NCI-H1417 treated with DMSO at 0.1 percent for 48 hours (cell line): ENCODE measurements at places on chromosomes 12 and 14.

DNA sequence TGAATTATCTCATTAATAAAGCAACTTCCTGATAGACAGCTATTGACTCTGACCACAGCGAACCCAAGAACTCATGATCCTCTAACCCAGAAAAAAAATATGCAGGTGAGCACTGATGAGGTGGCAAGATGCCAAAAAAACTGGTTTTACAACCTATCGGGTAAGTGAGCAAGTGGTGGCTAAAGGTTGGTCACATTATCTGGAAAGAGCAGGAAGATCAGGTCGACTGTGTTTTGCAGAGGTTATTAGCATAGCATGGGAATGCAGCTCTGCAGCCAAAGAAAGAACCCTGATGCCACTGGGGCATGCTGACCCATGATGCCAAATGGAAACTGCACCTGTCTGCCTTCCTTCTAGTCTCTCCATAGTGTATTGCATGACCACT is 23.5 kb downstream of the BHLHE41 start:
- DNase-seq = peak; percentile 74

DNA sequence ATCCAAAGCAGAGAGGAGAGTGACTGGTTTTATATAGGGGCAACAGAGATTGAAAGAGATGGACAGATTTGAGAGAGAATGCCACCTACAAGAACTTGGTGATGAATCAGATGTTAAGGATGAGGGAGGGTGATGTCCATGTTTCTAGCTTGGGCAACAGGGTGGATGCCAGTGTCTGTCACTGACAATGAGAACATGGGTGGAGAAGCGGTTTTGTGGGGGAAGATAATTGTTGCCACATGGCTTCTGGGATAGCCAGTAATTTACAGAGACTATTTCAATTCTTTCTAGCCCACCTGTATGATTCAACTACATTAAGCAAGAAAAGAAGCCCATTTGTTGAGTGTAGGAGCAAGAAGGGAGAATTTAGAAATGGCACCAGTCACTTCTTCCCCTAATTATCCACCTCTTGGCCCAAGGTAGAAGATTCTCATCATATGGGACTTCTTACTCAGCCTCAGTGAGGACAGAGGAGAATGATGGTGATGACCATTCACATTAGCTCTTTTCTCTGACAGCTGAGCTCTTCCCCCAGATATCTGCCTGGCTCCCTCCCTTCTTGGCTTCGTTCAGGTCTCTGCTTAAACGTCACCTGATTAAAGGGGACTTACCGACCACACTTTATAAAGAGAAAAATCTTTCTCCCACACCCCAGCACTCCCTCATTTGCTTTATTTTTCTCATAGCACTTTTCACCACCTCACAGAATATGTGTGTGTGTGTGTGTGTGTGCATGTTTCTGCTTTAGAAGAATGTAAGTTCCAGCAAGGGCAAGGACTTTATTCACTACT is 117.8 kb downstream of the DUSP6 start:
- DNase-seq = no peak

GRCh38 chr14:43410631-43411030 is 1096.5 kb downstream of the FSCB start:
- DNase-seq = no peak

DNA sequence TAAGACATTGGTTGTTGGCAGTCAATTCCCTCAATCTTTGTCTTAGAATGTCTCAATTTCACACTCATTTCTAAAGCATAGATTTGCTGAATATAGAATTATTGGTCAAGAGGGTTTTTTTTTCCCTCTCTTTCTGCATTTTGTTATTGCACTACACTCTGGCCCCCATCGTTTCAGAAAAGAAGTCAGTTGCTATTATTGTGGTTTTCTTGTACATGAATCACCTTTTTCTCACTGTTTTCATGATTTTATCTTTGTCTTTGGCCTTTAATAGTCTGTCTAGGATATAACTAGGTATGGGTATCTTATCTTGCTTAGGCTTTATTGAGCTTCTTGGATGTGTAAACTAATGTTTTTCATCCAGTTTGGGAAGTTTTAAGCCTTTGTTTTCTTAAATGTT is 194.3 kb upstream of the DAAM1 start:
- DNase-seq = no peak

DNA sequence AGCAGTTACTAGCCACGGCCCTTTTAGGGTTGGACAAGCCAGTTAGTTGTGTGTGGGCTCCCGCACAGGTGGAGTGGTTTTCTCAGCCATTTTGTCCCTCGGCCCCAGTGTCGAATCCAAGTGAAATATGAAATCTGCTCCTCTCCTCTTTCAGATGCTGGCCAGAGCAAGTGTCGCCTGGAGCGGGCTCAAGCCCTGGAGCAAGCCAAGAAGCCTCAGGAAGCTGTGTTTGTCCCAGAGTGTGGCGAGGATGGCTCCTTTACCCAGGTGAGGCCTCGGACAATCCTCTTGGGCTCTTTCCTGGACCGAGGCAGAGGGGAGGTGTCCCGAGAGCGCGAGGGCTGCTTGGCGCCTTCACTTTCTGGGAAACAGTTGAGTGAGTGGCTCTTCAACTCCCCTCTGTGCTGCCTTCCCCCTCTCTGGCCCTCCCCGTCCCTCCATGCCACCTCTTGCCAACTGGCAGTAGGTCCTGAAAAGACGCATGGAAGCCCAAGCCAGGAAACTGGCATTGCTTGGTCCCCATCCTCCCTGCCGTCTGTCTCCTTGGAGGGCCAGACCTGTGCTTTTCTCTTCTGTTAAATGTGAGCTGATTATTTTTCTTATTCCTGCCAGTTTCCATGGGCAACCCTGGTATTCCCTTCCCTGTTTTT is 74.2 kb downstream of the SMOC1 start:
- DNase-seq = no peak

GRCh38 chr12:127083008-127083949 is 1183.7 kb upstream of the TMEM132C start:
- peak; percentile 74 for DNase-seq

DNA sequence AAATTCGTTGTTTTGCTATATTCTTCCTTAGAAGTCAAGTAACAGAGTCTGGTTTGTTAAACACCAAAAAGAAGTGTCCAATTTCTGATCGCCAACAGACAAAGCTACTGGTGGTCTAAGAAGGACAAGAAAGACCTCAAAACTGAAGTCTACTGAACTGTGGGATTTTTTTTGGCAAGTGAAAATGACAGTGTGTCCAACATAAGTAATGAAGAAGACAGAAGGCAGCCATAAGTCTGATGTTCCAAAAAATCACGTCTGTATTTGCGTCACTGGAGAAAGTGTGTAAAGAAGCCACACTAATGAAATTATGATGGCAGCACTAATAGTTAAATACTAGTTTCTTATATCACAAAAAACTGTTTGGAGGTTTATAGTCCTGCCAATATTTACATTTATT is 32.6 kb downstream of the WASHC3 start:
- DNase-seq = no peak

DNA sequence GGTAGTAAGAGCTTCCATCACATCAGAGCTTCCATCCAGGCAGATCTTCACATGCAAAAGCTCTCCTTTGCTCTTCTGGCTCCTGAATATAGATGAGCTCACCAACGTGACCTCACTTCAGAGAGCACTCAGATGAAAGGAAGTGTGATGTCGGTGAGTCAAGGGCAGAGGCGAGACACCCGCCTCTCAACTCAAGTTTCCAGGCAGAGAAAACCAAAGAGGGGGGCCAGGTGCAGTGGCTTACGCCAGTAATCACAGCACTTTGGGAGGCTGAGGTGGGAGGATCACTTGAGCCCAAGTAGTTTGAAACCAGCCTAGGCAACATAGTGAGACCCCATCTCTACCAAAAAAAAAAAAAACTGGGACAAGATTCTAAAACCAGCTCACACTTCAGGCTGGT is 126.9 kb downstream of the DUSP6 start:
- DNase-seq = no peak

GRCh38 chr14:91333650-91334039 is 84.0 kb downstream of the CCDC88C start:
- no peak for DNase-seq

DNA sequence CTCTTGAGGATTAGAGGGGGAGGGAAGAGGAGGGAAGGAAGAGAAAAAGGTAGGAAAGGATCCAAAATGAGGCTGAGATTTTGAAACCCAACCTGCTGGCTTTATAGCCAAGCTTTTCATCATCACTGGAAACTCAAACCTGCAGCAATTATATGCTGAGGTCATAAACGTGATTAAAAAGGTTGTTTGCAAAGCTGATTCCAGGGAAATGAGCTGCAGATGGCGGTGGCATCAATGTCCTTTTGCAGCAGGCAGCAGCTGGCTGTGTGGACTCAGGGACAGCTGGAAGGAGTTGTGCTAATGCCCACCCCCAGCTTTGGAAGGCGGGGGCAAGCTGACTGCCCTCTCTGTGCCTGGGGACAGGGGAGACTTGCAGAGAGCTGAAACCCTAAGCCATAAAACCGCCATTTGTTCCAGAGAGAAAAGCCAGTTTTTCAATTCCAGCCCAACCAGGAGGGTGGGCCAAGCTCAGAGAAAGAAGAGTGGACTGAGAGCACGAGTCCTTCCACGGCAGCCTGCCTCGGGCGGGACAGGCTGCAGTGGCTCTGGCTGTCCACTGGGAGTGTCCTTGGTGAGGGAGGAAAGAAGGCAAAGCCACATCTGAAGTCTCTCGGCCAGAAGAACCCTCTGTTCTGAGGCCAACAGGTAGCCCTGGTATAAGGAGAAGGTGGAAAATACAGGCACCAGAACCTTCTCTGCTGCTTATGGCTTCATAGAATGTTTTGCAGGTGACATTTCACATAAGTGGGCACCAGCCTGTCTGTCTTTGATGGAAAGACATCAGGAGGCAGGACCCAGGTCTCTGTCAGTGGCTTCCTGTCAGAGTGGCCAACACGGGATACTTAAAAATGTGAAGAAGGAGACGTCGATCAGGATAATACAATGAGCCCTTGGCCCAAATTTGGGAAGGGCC is 90.7 kb downstream of the SINHCAF start:
- DNase-seq = peak; percentile 74

DNA sequence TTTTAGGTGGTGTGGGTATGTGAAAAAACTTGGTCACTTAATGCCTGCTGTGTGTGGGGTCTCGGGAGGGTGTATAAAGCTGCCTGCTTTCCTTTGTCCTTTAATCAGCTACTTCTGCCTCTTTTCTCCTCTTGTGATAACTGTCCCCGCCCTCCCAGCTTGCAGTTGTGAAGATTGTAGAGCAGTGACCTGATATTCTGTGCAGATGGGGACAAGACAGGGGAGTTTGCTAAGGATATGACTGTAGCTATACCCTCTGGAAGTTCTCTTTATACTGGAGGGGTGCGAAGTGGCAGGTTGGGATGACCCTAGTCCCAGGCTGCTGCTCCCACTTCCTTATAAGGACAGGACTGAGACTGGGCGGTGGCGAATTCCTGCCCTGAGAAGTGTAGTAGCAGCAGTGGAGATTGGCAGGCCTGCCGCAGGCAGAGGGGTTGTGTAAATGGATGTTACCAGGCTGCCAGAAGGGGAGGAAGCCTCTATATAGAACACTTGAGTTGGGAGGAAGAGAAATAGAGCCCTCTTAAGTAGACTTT is 835 bp downstream of the MYL6 start:
- DNase-seq = no peak

DNA sequence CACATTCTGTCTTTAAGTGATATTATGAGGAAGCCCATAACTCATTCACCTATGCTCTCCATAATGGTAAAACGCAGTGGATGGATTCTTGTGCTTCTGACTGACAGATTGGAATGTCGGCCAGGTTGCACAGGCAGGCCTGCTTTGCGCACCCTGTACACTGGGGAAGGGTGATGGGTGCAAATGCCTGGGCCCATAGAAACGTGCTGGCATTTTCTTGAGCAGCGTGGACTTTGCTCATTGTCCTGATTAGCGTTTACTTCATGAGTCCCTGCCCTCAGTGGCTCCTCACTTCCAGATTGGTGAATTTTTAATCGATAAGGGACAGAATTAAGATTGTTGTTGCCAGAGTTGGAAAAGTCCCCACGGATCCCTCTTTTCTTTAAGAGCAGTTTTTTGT is 80.9 kb upstream of the TRAF3 start:
- no peak for DNase-seq

DNA sequence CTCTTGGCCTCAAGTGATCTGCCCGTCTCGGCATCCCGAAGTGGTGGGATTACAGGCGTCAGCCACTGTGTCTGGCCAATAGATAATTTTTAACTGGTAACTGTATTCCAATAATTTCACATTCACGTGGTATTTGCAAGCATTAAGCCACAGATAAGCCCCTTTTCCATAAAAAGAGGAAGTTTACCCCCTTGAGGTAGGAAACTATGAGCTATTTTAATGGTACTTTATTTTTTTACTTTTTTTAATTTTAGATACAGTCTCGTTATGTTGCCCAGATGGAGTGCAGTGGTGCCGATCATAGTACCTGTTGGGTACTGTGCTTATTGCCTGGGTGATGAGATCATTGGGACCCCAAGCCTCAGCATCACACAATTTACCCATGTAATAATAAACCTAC is 42.9 kb upstream of the AP4S1 start:
- no peak for DNase-seq

DNA sequence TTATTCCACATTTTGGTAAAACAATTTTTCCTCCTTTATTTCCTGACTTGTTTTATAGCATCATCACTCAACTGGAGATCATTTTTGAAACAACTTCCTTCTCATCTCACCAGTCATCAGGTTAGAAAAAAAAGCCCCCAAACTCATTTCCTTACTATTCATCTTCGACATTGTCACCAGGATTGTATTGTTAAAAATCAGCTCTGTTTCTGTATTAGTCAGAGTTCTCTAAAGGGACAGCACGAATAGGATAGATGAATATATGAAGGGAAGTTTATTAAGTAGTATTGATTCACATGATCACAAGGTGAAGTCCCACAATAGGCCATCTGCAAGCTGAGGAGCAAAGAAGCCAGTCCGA is 392.6 kb downstream of the FUT8 start:
- DNase-seq = no peak

DNA sequence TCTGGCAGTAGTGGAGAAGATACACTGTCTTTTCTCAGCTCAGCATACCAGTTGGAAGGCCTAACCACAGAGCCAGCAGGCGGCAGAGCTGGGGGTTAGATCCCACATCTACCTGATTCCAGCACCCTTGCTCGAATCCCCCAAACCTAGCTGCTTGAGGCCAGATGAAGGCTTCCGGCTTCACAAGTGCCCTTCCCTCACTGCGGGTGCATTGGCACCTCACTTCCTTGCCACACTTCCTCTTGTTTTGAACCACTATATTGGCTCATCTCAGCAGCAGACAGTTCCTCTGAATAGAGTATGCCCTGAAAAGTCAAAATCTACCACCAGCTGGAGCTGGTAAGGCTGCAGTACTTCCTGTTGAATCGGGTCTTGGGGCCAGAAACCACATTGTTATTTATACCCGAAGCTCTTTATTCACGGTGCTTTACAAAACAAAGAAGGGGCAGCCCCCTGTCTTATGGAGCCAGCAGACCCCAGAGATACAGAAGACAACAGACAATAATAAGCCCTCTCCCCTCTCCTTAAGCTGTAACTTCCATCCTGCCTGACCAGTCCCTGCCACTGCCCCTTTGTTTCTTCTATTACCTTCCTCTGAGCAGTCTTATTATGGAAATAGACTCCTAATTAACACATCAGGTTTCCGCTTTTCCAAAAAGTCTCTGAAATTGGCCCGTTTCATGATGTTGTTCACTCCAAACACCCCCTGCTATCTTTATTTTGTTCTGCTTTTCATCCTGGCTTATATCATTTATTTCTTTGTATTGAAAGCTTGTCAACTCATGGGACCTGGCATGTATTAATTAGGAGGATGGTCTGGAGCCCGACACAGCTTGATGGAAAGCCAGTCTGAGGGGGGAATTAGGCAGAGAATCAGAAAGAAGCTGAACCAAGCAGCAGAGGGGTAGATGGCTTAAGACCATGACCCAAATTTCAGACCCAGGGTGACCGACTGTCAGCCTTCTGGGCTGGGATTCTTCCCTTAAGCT is 233.5 kb downstream of the EFCAB11 start:
- DNase-seq = no peak
